ENCODE measurements at places on chromosomes 11 and 22. TPM values are rescaled to one million over a fixed set of nuclear protein-coding genes. Genes with fewer than 3 reads are reported as not detected.
A peak's percentile ranks its signal among the peaks of the same experiment; 100 is the strongest.

FAM227A gene
- 1.1 TPM for polyA plus RNA-seq

FOLH1 gene
- polyA plus RNA-seq, result 2.5 TPM

DNA sequence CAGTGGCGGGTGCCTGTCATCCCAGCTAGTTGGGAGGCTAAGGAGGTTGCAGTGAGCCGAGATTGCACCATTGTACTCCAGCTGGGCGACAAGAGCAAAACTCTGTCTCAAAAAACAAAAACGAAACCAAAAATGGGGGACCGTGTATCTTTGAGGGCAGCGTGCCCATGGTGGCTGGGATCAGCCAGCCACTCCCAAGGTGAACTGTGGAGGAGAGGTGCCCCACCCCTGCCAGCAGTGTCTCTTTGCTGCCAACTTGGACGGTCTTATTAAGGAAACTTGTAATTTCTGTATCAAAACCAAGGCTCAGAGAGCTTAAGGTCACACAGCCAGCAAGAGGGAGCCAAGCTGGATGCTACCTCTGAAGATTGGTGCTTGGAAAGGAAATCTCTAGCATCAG lies 147.7 kb downstream of the CACNA1I start:
- no peak for DNase-seq

- no peak for DNase-seq
These were observed 711 bp downstream of the FDX1 start for GRCh38 chr11:110430267-110431050.

GRCh38 chr11:126136507-126136906 lies 73.8 kb upstream of the CDON start:
- no peak for DNase-seq

GRCh38 chr11:132126973-132127899 lies 756.8 kb downstream of the NTM start:
- DNase-seq, result peak; percentile 81

DNA sequence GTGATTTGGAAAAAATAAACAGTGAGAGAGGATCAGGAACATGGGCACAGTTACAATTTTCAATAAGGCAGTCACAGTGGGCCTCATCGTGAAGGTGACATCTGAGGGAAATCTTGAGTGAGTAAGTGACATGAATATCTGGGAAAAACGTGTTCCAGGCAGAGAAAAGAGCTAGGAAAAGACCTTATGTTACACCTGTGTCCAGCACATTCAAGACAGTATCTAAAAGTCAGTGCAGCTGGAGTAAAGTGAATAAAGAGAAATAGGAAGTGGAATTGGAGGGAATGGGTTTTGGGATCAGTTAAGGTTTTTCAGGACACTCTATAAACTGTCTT lies 827.5 kb upstream of the FAT3 start:
- no peak for DNase-seq

GRCh38 chr11:123265951-123266350 lies 70.9 kb upstream of the CLMP start:
- no peak for DNase-seq

RFPL3 gene
- polyA plus RNA-seq, result not detected

- DNase-seq, result peak; percentile 45
These were observed 87.1 kb downstream of the FAM76B start for GRCh38 chr11:95702526-95702925.

DNA sequence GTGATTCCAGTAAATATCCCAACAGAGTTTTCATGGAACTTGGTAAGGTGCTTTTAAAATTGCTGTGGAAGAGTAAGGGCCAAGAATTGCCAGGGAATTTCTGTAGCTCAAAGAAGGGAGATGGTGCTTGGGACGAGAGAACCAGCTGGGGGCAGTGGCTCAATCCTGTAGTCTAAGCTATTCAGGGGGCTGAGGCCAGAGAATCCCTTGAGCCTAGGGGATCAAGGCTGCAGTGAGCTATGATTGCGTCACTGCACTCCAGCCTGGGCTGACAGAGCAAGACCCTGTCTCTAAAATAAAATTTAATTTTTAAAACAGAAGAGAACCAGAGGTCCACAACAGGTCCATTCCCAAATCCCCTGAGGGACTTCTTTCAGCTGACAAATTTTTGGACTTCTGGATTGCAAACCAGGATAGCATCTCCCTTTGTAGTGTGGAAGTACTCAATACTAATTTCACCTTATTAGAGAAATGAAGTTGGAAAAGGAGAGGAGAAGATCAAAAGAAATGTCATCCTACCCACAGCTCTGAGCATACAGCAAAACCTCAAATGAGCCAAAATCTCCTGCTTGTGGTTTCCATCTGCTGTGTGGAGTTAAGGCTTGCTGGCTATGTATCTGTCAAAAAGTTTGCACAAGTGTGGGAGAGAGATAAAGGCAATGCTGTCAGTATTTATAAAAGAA lies 59.2 kb upstream of the CLPB start:
- DNase-seq, result no peak

CRKL gene
- 41.5 TPM for polyA plus RNA-seq

- no peak for DNase-seq
These were observed 966 bp downstream of the AHNAK start for GRCh38 chr11:62545437-62546243.

DNA sequence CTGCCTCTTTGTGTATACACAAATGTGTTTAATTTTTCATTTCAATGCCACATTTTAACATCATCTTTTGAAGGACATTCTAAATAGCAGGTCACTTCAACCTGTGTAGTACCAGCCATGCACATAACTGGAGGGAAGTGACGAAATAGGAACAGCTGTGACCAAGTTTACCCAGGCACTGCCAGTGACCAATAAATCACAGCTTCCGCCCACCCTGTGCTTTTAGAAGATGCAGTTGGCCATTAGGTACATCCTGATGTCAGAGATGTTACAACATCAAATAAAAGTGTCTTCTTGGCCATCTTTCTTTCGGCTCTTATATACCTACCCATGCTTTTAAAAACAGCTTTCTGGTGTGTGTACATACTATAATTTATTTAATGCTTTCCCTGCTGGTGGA lies 7.8 kb downstream of the LDLRAD3 start:
- no peak for DNase-seq

MIOX gene
- 0.15 TPM for polyA plus RNA-seq

GLYAT gene
- not detected for polyA plus RNA-seq

GRCh38 chr11:44298862-44299261 lies 11.1 kb downstream of the ALX4 start:
- DNase-seq, result no peak

FJX1 gene
- 6.0 TPM for polyA plus RNA-seq

BLID gene
- not detected for polyA plus RNA-seq
